ENCODE measurements at places on chromosomes 11 and 22.

DNA sequence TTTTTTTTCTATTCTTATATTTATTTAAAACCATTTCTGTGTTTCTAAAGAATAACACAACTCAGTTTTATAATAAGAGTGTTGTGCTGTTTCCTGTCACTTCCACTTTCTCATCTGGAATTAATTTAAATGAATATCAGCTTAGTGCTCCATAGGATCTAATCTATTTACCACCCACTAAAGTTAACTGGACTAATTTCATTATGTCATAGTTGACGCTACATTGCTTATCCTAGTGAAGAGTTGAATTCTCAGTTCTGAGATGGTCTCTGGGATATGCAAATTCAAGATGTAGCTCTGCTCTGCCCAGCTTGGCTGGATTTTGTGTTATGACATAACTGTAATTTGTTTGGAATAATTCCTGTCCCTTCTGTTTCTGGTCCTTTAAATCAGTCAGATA, 380.1 kb downstream of the METTL15 start:
- DNase-seq = no peak

DNA sequence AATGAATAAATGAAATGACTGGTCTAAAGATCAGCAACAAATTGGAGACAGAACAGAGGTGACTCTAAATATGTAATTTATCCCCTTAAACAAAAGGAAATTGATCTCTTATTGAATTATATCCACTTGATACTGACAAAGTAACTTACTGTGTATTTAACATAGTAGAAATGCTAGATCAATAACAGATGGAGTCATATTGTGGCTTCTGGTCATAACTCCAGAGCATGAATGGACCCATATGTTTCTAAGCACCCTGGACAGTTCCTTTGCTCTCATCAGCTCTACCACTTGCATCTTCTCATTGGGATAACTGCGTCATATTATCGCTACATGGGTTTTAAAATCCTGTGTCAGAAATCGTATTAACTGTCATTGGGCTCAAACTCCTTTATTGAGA, 222.3 kb downstream of the ETS1 start:
- DNase-seq = peak; percentile 78

DNA sequence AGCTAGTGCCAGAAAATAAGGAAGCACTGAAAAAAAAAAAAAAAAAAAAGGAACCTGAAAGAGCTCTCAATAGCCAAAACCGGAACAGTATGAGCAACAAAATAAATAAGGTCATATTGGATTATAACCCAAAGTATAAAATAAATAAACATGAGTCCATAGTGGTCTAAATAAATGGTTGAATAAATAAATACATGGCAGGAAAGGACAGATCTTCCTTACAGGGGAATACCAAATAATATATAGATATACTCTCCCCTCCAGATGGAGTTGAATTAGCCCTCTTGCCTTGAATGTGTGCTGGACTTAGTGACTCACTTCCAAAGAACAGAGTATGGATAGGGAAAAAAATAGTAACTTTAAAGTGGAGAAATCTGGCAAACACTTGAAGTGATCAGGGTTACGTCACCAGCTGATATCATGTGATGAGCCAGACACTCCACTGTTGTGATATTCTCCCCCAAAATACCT, 14.3 kb upstream of the ARRB1 start:
- peak; percentile 42 for DNase-seq

DNA sequence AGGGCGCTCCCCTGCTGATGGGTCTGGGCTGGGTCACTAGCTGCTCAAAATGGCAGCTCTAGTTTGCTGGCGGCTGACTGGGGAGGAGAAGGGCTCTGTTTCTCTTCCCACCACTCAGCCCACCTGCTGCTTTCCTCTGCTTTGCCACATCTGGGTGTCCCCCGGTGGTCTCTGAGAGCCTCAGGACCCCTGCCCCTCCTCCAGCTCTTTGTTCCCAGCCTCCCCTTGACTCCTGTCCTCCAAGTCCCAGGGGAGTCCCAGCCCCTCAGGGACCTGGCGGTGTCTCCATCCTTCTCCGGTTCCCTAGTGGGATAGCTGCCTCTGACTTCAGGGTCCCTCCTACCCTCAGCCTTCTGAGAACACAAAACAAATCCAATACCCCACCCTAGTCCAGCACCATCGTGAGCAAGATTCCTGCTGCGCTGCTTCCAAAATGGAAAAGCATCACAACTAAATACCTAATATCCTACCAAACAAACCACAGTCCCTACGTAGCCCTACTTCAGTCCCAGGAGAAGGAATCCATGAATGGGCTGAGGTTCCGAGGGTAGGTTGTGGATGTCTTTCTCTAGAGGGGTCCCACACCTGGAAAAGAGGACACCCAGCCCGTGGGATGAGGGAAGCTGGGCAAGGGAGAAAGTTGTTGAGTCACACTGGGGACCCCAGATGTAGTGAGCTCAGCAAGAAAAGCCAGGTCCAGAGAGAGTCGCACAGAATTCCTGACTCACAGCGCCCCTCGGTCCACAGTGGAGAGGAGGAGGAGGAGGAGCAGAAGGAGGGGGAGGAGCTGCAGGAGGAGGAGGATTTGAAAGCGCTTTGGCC, 45.0 kb upstream of the NNMT start:
- no peak for DNase-seq

- DNase-seq = peak; percentile 79
Measured at GRCh38 chr11:130831506-130831905, 84.8 kb downstream of the SNX19 start.

DNA sequence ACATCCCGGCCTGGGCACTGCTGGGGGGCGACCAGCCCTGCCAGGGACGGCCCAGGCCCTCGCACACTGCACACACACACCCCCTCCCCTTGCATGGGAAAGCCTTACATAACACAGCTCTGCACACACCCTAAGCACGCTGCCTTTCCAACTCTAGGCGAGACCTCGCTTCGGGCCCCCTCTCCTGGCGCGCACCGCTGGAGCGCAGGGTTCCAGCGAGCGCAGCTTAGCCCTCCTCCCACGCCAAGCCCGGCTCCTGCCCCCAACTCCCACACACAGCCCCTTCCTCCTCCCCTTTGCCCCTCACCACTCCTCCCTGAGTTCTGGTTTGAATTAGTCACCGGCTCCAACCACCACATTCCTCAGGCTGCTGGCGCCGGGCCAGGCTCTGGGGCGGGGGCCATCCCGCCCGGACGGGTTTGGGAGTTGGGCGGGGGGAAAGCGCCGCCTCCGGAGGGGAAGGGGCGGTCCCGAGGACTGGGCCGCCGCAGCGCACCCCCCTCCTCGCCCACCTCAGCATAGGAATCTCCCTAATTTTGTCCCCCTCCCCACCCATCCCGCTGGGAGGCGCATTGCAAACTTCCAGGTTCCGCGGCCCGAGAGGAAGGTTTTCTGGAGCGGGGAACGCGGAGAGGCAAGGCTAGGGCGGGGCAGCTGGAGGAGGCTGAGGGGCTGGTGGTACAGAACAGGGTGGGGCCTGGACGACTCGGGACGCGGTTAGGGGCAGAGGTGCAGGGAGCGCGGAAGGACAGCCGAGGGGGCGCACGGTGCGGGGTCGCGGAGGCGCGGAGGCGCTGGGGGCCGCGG, 966 bp downstream of the AHNAK start:
- peak; percentile 99 for DNase-seq

DNA sequence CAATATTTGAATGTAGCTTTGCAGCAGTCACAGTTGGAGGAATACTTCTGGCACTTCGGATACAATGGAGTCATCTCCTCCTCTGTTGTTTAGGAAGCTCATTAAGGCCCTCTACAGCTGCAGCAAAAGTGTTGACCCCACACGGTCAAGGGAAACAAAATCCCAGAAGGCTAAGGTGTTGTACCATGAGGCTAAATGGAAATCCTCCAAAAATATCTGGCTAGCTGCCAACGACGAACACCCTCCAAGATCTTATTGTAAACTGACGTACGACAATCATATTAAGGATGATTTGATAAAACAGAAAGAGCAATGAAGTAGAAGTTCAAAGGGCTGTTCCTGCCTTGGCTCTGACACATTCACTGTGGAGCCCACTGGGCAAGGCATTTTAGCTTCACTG, 4.0 kb downstream of the POGLUT3 start:
- DNase-seq = no peak

GRCh38 chr11:12704049-12704448, 29.8 kb downstream of the TEAD1 start:
- DNase-seq = no peak

- peak; percentile 27 for DNase-seq
Measured at GRCh38 chr11:44977493-44977984, 26.9 kb upstream of the TP53I11 start.

- DNase-seq = no peak
Measured at GRCh38 chr11:126190792-126191191, 20.7 kb downstream of the RPUSD4 start.

GRCh38 chr11:10438458-10438857, 16.6 kb upstream of the AMPD3 start:
- no peak for DNase-seq

- DNase-seq = no peak
Measured at GRCh38 chr11:116972691-116973090, 125.5 kb downstream of the SIK3 start.

GRCh38 chr11:70220920-70221319, 17.8 kb downstream of the FADD start:
- DNase-seq = peak; percentile 25

GRCh38 chr22:24424001-24424900, 3.1 kb upstream of the ADORA2A start:
- no peak for DNase-seq

- no peak for DNase-seq
Measured at GRCh38 chr22:41513391-41513790, 30.9 kb downstream of the POLR3H start.

DNA sequence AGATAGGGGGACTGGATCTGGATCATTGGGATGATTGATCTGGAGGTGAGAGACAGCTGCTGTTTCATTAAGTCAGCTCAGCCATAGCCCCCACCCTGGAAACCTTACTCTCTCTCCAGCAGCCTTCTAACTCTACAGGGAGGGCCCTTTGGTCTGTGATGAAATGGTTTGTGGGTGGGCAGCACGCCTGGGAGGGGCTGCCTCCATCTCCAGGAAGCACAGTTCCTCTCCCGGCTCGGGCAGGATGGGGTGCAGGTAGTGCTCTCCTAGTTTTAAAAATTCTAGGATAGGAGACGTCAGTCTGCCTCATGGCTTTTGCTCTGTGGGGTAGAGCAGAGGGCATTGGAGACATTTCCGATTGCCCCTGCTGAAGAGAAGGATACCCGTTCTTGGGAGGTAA, 89.7 kb downstream of the CEP164 start:
- DNase-seq = no peak

DNA sequence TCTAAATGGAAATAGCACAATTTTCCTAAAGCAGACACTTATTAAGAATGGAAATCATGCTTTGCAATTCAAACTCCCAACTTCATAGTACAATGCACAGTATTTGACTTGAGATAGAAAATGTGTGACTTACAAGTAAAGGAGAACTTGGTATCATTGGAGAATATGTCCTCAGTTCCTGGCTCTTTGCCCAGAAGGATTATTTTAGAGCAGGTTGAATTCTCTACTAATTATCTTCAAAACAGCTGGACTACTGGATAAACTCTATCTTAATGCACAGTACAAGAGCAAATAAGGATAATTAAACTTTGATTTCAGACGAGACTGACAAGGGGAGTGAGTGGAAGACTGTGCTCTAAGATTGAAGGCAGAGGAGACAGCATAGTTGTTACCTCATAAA, 839.4 kb downstream of the OPCML start:
- DNase-seq = no peak

GRCh38 chr11:92844197-92844596, 125.3 kb upstream of the MTNR1B start:
- no peak for DNase-seq

- no peak for DNase-seq
Measured at GRCh38 chr22:47654922-47655491, 892.6 kb downstream of the TBC1D22A start.

DNA sequence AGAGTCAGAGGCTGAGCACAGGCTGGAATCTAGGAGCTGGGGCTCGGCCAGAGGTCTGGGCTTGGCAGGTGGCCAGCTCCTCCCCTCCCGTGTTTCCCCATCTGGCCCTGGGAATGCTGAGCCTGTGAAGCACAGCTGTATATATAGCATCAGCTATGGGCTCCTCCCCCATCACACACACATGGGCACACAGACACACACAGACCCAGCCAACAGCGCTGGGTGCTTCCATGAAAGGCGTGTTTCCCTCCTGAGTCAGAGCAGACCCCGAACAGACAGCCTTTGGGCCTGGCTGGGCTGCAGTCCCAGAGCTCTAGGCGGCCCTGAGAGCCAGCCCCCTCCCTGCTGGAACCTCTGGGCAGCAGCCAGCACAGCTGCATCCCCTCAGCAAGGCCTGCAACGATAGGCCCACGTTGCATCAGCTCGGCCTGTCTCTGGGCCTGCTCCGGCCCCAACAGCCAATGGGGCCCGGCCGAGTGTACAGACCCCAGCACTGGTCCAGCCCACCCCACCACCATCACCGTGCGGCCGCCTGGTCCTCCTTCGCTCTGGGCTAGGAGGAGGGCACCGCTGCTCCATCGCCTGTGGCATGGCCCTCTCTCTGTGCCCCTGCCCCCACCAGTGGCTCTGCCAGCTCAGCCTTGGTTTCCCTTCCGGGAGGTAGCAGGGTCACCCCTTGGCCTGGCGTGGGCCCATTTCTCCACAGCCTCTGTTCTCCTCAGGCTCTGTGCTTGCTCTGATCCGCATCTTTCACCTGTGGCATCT, 7.6 kb upstream of the SERPINH1 start:
- peak; percentile 100 for DNase-seq

DNA sequence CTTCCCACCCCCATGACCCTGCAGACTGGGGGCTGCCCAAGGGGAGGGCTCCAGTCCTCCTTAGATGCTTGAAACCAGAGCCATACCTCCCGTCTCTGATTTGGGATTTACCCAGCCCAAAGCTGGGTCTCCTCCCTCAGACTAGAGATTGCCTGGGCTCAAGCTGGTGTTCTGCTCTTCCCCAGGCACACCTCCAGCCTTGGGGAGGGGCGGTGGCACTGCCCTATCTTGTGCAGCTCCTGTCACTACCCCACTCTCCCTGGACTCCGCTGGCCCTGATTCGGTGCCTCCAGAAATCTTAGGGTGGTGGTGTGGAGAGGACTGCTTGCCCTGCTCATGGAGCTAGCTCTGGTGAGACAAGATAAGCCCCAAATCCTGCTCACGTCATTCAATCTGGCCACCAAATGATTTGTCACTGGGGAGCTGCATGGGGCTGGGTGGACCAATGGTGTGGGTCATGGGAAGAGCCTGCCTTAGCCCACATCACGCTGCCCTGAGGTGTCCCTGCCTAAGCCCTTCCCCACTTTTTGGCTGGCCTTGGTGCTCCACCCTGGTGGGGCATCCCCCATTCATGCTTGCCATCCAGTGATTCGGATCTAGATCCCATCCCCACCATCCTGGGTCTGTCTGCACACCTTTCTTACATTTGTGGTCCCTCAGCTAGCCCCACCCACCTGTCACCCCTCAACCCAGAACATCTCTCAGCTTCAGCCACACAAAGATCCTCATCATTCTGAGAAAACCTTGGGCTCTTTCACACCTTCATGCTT, 87.7 kb downstream of the PDE2A start:
- DNase-seq = no peak

DNA sequence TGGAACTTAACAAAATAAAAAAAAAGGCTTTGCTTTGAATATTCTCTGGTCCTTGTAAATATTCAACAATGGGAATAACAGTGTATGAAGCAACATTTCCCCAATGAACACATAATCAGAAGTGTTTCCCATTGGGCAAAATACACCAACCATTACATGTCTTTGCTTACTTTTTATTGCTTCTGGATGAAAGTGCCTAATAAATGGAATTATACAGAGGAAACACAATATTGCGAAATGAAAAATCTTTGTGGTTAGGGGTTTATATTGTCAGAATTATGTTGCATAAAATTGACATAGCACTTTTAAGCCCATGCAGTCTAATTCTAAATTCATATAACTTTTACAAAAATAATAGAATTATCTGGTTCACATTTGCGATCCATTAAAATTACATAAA, 386.4 kb downstream of the DCDC1 start:
- DNase-seq = peak; percentile 2

- DNase-seq = no peak
Measured at GRCh38 chr11:63017306-63017974, 1.8 kb upstream of the SLC22A8 start.
